ENCODE measurements at places on chromosomes 7 and 10. TPM values are rescaled to one million over a fixed set of nuclear protein-coding genes. Genes with fewer than 3 reads are reported as not detected.

NPY4R gene
- total RNA-seq, result not detected

CALHM3 gene
- total RNA-seq, result not detected

ZNF365 gene
- total RNA-seq, result not detected

TAF3 gene
- total RNA-seq, result 10.1 TPM

PWWP2B gene
- 25.1 TPM for total RNA-seq

MAD1L1 gene
- total RNA-seq, result 21.4 TPM

TCAF2 gene
- 2.6 TPM for total RNA-seq

CCDC7 gene
- 5.8 TPM for total RNA-seq

- H3K27me3 ChIP-seq, result no peaks in the 10 kb centered on the region
- H3K27ac ChIP-seq, result no peak overlapping the region
- H3K4me3 ChIP-seq, result no peak overlapping the region
- DNase-seq, result no peak
- H3K36me3 ChIP-seq, result no peaks in the 10 kb centered on the region
Observed at GRCh38 chr7:69515495-69516212, 82.6 kb upstream of the AUTS2 start.

DNA sequence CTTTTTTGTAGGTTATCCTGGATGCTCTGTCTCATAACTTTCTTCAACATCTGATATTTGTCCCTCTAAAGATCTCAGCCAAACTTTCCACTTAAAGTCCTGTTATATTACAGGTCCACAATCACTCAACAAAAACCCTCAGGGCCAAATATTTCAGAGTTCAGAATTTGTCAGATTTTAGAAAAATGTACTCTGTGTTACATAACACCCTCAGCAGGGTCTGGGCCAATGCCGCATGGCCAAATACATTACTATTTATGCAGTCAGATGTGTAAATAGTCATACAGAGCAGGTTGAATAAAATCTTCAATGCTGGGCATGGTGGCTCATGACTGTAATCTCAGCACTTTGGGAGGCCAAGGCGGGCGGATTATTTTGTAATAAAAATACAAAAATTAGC lies 11.5 kb downstream of the RAB19 start:
- no peak overlapping the region for H3K27ac ChIP-seq
- H3K4me1 ChIP-seq, result no peaks in the 10 kb centered on the region
- no peaks in the 10 kb centered on the region for H3K36me3 ChIP-seq
- H3K4me3 ChIP-seq, result no peak overlapping the region

GRCh38 chr7:91915401-91916050 lies 25.1 kb upstream of the AKAP9 start:
- H3K36me3 ChIP-seq, result no peaks in the 10 kb centered on the region
- H3K4me3 ChIP-seq, result no peak overlapping the region
- no peak for DNase-seq
- H3K4me1 ChIP-seq, result no peaks in the 10 kb centered on the region
- no peak overlapping the region for H3K27ac ChIP-seq

DNA sequence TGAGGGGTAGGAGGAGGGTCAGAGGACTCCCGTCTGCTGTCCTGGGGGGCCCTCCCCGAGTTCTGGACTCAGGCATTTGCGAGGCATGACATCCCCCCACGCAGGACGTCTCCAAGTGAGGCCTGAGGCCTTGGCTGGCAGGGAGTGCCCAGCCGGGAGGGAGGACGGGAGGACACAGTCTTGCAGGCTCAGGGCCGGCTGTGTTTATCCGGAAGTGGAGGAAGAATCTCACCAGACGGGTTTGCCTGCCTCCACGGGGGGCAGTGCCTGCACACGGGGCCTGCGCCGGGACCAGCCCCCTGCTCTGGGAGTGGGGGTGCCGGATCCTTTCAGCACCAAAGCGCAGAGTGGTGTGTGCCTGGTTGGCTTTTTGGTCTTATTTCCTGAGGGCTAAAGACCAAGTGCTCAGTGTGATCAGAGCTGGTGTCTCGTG lies 10.9 kb downstream of the PWWP2B start:
- H3K4me3 ChIP-seq, result no peak overlapping the region
- no peaks in the 10 kb centered on the region for H3K27me3 ChIP-seq
- DNase-seq, result no peak
- H3K4me1 ChIP-seq, result peaks cover 7% of the 10 kb centered on the region
- H3K27ac ChIP-seq, result no peak overlapping the region

GRCh38 chr7:74344132-74344496 lies 54.9 kb downstream of the CLIP2 start:
- no peak for DNase-seq
- H3K36me3 ChIP-seq, result no peaks in the 10 kb centered on the region
- no peaks in the 10 kb centered on the region for H3K27me3 ChIP-seq
- H3K4me1 ChIP-seq, result no peaks in the 10 kb centered on the region
- no peak overlapping the region for H3K4me3 ChIP-seq

GRCh38 chr7:117019786-117020590 lies 66.7 kb downstream of the ST7 start:
- DNase-seq, result peak; percentile 15
- peaks cover 84% of the 10 kb centered on the region for H3K4me1 ChIP-seq
- H3K27ac ChIP-seq, result peak overlapping the region; percentile 67
- no peaks in the 10 kb centered on the region for H3K27me3 ChIP-seq

DNA sequence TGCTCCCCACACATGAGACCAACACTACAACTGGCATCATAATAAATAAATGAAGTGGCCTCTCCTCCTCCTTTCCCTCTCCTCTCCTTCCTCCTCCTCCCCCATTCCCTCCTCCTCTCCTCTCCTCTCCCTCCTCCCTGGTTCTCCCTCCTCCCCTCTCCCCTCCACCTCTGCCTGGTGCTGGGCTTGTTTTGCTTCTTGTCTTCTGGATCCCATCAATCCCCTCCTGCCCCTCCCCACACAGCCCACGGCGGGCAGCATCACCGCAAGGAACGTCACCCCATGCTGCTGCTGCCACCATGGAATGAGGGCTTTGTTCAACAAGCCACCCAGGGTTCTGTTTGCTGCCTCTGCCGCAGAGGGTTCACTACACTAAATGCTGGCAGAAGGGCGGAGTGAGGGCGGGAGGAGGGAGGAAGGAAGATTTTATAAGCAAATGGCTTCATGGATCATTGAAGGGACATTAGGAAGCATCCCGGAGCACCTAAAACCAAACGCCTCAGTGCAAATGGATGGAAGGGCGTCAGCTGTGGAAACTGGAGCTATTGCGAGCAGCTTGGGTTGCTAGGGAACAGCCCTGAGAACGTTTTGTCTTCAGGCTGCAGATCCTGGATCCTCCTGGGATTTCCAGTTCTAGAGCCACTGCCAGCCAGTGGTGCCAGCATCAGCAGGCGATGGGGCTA lies 379.7 kb upstream of the ZMIZ1 start:
- H3K36me3 ChIP-seq, result no peaks in the 10 kb centered on the region
- no peak overlapping the region for H3K27ac ChIP-seq
- no peak overlapping the region for H3K4me3 ChIP-seq
- no peaks in the 10 kb centered on the region for H3K27me3 ChIP-seq
- peaks cover 13% of the 10 kb centered on the region for H3K4me1 ChIP-seq
- peak; percentile 59 for DNase-seq

- peak; percentile 22 for DNase-seq
- H3K27me3 ChIP-seq, result no peaks in the 10 kb centered on the region
- no peak overlapping the region for H3K4me3 ChIP-seq
- no peaks in the 10 kb centered on the region for H3K36me3 ChIP-seq
Observed at GRCh38 chr7:94301024-94301586, 93.6 kb upstream of the COL1A2 start.

DNA sequence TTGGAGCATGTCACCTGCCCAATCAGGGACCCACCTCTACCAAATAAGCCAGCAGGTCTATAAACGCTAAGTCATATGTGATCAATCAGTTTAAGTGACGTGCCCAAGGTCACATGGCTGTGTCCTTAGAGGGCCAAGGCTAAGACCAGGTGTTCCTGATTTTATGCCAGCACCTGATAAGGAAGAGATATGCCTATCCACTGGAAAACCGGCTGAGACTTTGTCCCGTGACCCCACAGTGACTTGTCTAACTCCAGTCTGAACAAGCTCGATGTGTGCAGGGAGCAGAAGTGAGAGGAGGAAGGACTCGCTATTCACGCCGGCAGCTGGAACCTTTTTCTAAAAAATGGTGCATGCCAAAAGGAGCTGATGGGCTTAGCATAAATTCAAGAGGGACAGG lies 57.0 kb downstream of the PRKAG2 start:
- no peaks in the 10 kb centered on the region for H3K27me3 ChIP-seq
- no peak overlapping the region for H3K27ac ChIP-seq
- H3K4me3 ChIP-seq, result no peak overlapping the region
- no peak for DNase-seq
- H3K36me3 ChIP-seq, result no peaks in the 10 kb centered on the region
- no peaks in the 10 kb centered on the region for H3K4me1 ChIP-seq

DNA sequence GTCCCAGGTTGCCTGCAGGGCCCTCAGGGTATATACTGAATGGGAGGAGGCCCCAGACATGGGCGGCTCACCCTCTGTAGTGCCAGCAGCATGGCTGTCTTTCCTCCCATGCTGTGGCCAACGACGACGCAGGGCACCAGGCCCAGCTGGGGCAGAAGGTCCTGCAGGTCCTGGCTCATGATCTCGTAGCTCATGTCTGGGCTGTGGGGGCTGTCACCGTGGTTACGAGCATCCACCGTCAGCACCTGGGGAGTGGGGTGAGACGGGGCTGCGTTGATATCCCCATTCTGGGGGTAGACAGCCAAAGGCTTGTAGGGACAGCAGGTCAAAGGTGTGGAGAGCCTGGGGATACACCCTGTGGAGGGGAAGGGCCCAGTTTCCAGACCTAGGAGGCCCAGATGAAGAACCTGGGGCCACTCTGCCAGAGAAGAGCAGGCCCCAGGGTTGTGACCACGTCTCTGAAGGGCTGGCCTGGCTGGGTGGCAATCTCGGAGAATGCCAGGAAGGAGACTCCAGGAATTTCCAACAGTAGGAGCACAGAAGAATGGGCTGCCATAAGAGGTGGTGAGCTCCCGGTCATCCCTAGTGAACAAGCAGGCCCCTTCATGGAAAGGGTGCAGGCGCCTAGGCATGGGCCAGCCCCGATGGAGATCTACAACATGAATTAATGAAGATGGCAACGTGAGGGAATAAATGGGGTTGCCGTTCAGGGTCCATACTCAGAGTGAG lies 947 bp downstream of the ABHD11 start:
- no peak for DNase-seq
- peak overlapping the region; percentile 88 for H3K27ac ChIP-seq
- no peaks in the 10 kb centered on the region for H3K4me1 ChIP-seq

GRCh38 chr10:33215635-33216034 lies 118.8 kb downstream of the NRP1 start:
- peaks cover 14% of the 10 kb centered on the region for H3K36me3 ChIP-seq
- no peaks in the 10 kb centered on the region for H3K27me3 ChIP-seq
- H3K4me3 ChIP-seq, result no peak overlapping the region
